Peyer's patch (tissue), 4 donors: ENCODE measurements at places on chromosomes 13 and 19.

DNA sequence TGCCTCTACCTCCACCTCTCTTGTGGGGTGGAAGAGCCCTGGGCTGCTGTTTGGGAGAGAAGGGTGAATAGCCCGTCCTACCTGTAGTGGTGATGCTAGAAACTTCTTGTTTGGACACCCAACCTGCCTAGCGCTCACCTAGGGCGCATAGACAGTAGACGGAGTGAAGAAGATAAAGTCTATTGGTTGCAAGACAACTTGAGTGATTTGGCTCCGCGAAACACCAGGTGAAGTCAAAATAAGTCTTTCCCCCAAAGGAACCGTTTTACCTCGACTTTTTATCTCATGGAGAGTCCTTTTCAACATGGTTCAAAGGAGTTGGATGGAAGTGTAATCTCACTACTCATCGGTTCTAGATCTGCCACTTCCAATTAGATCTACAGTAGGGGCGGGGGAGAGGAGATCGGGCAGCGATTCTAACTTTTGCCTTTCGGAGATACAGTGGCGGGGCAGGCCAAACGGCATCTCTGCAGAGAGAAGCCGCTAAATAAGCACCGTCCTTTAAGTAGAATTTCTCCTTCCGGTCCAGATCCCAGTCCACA lies 694 bp upstream of the ZIC5 start:
- no peak overlapping the region for H3K27ac ChIP-seq
- H3K27me3 ChIP-seq: no peaks in the 10 kb centered on the region
- H3K4me1 ChIP-seq: peaks cover 37% of the 10 kb centered on the region

- H3K27ac ChIP-seq: no peak overlapping the region
- H3K27me3 ChIP-seq: no peaks in the 10 kb centered on the region
- no peak overlapping the region for H3K4me3 ChIP-seq
- no peaks in the 10 kb centered on the region for H3K4me1 ChIP-seq
Measured at GRCh38 chr13:51721496-51721895, 82.5 kb downstream of the DHRS12 start.

DNA sequence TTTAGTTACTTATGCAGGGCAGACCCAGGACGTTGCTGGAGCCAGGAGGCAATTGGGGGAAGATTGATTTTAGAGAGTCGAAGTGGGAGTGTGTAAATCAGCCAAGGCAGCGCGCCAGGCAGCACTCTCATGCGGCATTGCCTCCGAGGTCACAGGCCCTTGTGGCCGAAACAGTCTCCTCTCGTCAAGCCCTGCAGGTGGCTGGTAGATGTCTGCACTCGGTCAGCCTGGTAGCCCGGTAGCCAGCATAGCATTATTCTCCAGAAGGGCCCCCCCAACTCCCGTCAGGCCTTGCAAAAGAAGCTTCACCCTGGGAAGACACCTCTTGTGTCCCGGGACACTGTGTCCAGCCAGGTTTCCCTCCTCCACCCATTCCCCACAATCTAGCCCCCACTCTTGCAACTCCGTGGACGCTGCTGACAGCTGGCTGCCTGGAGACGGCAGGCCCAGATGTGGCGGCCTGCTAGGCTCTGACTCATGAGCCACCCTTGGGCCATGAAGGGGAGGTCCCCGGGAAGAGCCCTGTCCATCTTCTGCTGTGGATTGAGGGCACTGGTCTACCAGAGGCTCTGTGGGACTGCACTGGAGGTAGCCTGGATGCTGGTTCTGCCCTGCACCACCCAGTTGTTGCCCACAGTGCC lies 2.6 kb upstream of the PEPD start:
- no peak for DNase-seq
- no peak overlapping the region for H3K4me3 ChIP-seq
- no peaks in the 10 kb centered on the region for H3K27me3 ChIP-seq
- H3K4me1 ChIP-seq: no peaks in the 10 kb centered on the region

DNA sequence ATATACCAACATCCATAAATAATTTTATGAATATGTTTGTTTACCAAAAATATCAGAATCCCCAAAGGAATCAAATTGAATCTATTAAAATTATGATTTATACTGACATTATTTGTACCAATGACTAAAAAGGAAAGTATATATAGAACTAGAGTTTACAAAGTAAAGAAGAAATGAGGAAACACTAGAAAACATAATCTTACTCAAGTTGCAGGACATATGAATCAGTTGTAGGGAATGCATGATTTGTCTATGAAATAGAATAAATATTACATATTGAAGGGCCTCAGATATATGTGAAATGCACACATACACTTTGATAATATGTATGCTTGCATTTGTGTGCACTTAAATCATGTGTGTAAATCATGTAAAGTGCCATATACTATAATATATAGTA lies 1466.4 kb downstream of the EFNB2 start:
- no peaks in the 10 kb centered on the region for H3K27me3 ChIP-seq
- no peaks in the 10 kb centered on the region for H3K36me3 ChIP-seq
- H3K4me3 ChIP-seq: no peak overlapping the region
- DNase-seq: no peak
- H3K27ac ChIP-seq: no peak overlapping the region
- no peaks in the 10 kb centered on the region for H3K4me1 ChIP-seq

DNA sequence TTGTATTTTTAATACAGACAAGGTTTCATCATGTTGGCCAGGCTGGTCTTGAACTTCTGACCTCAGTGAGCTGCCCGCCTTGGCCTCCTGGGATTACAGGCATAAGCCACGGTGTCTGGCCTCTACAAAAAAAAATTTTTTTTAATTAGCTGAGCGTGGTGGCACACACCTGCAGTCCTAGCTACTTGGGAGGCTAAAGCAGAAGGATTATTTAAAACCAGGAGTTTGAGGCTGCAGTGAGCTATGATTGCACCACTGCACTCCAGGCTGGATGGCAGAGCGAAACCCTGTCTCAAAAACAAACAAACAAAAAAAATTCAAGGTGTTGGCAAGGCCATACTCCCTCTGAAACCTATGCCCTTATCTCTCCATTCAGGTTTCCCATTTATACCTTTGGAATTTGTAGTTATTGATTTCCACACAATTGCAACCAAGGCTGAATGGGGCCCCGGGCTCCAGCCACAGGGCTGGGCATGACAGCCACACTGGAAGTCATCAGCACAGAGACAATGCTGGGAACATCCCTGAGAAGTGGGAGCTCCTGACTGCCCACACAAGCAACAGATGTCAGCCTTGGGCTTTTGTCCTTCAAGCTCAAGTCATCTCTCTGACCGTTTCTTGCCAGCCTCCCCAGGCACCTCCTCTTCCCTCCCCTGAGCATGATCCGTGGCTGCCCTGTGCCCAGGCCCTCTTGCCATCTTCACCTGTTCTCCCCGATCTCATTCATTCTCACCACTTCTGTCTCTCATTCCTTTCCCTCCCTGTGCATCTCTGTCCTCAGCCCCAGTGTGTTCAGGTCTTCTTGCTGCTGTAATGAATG lies 27.2 kb upstream of the CALM3 start:
- no peaks in the 10 kb centered on the region for H3K4me1 ChIP-seq
- no peaks in the 10 kb centered on the region for H3K27me3 ChIP-seq
- H3K27ac ChIP-seq: no peak overlapping the region

- peaks cover 80% of the 10 kb centered on the region for H3K36me3 ChIP-seq
- no peak overlapping the region for H3K27ac ChIP-seq
- no peaks in the 10 kb centered on the region for H3K27me3 ChIP-seq
- no peaks in the 10 kb centered on the region for H3K4me1 ChIP-seq
- H3K4me3 ChIP-seq: no peak overlapping the region
- DNase-seq: no peak
Measured at GRCh38 chr19:50257141-50257540, 53.7 kb downstream of the MYH14 start.

- no peaks in the 10 kb centered on the region for H3K27me3 ChIP-seq
- H3K4me3 ChIP-seq: no peak overlapping the region
- no peaks in the 10 kb centered on the region for H3K4me1 ChIP-seq
- H3K36me3 ChIP-seq: no peaks in the 10 kb centered on the region
- DNase-seq: peak; percentile 59
- H3K27ac ChIP-seq: no peak overlapping the region
Measured at GRCh38 chr19:43711751-43712355, 4.0 kb upstream of the IRGC start.

- no peak overlapping the region for H3K27ac ChIP-seq
- no peak overlapping the region for H3K4me3 ChIP-seq
- no peaks in the 10 kb centered on the region for H3K36me3 ChIP-seq
- no peaks in the 10 kb centered on the region for H3K27me3 ChIP-seq
- no peaks in the 10 kb centered on the region for H3K4me1 ChIP-seq
- DNase-seq: no peak
Measured at GRCh38 chr19:31332096-31332495, 17.1 kb downstream of the TSHZ3 start.

DNA sequence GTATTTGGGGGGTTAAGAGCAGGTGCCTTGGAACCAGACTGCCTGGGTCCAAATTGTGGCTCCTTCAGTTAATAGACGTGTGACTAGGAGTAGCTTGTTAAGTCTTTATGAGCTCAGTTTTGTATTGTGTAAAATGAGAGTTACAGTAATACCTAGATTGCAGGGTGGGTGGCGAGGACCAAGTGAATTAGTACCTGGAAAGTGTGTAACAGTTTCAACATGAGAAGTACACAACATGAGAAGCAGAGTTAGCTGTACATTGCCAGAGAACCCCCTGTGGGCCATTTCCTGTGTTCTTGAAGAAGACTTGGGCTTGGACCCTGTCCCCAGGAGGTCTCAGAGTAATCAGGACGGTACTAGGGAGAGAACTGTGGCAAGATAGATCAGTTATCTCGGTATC lies 36.8 kb downstream of the PPP2R1A start:
- H3K4me3 ChIP-seq: no peak overlapping the region
- peaks cover 69% of the 10 kb centered on the region for H3K36me3 ChIP-seq
- no peaks in the 10 kb centered on the region for H3K27me3 ChIP-seq
- DNase-seq: no peak
- H3K27ac ChIP-seq: no peak overlapping the region

- H3K36me3 ChIP-seq: no peaks in the 10 kb centered on the region
- no peak for DNase-seq
- no peak overlapping the region for H3K4me3 ChIP-seq
Measured at GRCh38 chr13:45538382-45538781, 73.6 kb downstream of the COG3 start.

- no peak overlapping the region for H3K4me3 ChIP-seq
- no peak for DNase-seq
- H3K27me3 ChIP-seq: no peaks in the 10 kb centered on the region
- no peaks in the 10 kb centered on the region for H3K4me1 ChIP-seq
- no peak overlapping the region for H3K27ac ChIP-seq
Measured at GRCh38 chr13:80312012-80312704, 28.8 kb downstream of the SPRY2 start.

DNA sequence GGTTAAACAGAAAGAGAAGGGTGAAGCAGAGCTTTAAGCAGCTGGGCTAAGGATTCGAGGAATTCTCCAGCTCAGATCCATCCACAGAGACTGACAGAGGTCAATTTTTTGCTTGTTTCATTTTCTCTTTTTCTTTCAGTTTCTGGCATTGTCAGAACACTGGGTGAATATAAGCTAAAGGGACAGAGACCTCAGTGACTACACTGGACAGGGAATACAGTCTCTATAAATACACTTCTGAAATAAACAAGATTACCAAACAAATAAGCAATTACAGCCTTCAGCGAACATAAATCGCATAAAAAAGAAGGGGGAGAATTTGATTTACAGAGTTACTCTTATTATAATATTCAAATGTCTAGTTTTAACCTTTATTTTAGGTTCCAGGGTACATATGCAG lies 3.7 kb upstream of the ZNF441 start:
- H3K36me3 ChIP-seq: no peaks in the 10 kb centered on the region
- H3K27ac ChIP-seq: no peak overlapping the region
- H3K4me1 ChIP-seq: peaks cover 4% of the 10 kb centered on the region

DNA sequence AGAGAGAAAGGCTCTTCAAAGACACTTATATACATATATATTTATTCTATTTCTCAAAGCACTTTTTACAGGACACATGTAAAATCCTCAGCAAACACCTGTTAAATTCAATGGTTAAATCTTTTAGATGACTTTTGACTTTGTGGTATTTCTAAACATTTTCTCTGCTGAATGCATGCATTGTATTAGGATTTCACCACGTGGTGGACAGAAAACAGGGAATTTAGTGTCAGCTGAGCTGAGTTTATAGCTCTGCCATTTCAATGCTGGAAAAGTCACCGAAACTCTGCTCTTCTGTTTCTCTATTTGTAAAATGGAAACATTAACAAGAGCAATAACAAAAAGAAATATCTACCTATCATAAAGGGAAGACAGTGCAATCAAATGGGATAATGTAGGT lies 375.6 kb downstream of the ENOX1 start:
- no peak for DNase-seq
- no peak overlapping the region for H3K4me3 ChIP-seq
- H3K36me3 ChIP-seq: no peaks in the 10 kb centered on the region
- H3K27ac ChIP-seq: no peak overlapping the region
- H3K4me1 ChIP-seq: no peaks in the 10 kb centered on the region
- no peaks in the 10 kb centered on the region for H3K27me3 ChIP-seq

DNA sequence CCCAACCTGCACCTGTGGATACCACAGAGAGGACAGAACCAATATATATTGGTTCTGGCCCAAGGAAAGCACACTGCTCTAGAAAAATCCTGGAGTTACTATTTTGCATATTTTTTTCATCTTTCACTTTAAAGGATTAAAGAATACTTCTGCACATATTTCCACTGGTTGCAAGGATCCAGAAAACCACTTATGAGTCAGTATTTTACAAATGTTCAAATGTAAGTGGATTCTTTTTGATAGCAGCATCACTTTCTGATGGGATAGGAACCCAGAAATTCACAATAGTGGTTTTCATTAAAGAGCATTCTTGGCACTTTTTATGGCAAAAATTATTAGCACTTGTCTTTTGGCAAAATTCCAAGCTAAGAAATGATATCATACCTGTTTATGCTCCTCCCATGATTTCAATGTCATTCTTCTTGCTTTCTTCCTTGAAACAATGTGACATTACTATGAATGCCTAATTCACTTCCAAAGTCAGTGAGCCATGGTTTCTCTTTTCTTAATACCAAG lies 38.2 kb downstream of the MZT1 start:
- no peak for DNase-seq
- H3K4me1 ChIP-seq: no peaks in the 10 kb centered on the region
- H3K27me3 ChIP-seq: no peaks in the 10 kb centered on the region
- no peak overlapping the region for H3K27ac ChIP-seq
- H3K36me3 ChIP-seq: no peaks in the 10 kb centered on the region
- H3K4me3 ChIP-seq: no peak overlapping the region

DNA sequence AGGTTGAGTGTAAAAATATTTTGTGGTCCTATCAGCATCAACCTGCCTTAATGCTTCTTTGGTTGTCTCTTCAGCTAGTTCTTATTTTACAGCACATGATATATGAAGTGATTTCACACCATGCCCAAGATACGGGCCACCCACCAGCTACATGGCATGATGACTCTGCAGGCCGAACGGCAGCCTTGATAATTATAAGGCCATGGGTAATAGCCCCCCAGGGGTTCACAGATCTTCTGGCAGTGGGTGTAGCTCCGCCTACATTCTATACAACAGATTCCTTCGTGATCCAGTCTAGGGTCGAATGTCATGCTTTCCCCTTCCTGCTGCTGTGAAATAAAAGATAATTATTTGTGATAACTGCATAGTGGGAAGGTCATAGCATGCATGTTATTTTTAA lies 36.1 kb downstream of the CNMD start:
- H3K36me3 ChIP-seq: no peaks in the 10 kb centered on the region
- no peaks in the 10 kb centered on the region for H3K4me1 ChIP-seq
- no peak for DNase-seq
- H3K27me3 ChIP-seq: no peaks in the 10 kb centered on the region
- H3K4me3 ChIP-seq: no peak overlapping the region
- H3K27ac ChIP-seq: no peak overlapping the region

- peaks cover 21% of the 10 kb centered on the region for H3K4me1 ChIP-seq
- peaks cover 29% of the 10 kb centered on the region for H3K36me3 ChIP-seq
- peak; percentile 48 for DNase-seq
- H3K27me3 ChIP-seq: no peaks in the 10 kb centered on the region
- no peak overlapping the region for H3K4me3 ChIP-seq
Measured at GRCh38 chr19:49807058-49807903, 5.8 kb downstream of the FUZ start.

GRCh38 chr13:30078059-30078458 lies 227.6 kb upstream of the UBL3 start:
- no peaks in the 10 kb centered on the region for H3K4me1 ChIP-seq
- no peaks in the 10 kb centered on the region for H3K36me3 ChIP-seq
